GM12878 (cell line): ENCODE measurements at places on chromosomes 3 and 15.

- DNase-seq, result no peak
Observed at GRCh38 chr15:83848315-83849050, 194.6 kb downstream of the ADAMTSL3 start.

DNA sequence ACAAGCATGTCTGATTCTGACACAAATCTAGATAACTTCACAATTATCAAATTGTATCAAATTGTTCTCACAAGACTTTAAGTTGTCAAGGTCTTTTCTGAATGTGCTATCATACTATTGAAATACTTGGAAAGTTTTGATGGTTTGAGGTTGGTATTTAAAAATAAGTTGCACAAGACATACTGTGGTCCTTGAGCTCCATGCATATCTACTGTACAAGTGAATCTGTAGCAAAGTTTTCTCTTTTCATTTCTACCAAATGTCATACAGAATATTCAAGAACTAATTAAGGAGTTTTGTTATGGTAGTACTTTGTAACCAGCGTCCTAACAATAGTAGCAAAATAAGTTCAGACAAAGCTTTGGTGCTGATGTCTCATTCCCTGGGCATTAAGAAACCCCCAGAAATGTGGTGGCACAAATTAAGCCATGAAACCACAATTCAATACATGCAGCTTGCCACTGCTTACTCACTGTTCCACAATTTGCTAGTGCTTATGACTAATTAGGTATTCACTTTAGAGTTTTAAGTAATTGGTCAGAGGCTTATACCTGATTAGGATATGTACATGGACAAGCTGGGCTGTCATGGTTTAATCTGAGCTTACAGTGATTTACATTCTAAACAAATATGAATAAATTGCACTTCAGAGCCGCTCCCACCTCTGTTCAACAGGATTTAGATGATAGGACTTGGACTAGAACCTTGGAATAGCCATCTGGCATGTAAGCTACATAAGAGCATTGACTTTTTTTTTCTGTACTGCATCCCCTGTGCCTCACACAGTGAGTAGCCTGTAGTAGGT, 8.8 kb downstream of the TBC1D23 start:
- DNase-seq, result no peak

GRCh38 chr3:157865352-157866000, 240.7 kb downstream of the SHOX2 start:
- DNase-seq, result peak; percentile 1

GRCh38 chr15:99440551-99441443, 125.0 kb upstream of the MEF2A start:
- no peak for DNase-seq

DNA sequence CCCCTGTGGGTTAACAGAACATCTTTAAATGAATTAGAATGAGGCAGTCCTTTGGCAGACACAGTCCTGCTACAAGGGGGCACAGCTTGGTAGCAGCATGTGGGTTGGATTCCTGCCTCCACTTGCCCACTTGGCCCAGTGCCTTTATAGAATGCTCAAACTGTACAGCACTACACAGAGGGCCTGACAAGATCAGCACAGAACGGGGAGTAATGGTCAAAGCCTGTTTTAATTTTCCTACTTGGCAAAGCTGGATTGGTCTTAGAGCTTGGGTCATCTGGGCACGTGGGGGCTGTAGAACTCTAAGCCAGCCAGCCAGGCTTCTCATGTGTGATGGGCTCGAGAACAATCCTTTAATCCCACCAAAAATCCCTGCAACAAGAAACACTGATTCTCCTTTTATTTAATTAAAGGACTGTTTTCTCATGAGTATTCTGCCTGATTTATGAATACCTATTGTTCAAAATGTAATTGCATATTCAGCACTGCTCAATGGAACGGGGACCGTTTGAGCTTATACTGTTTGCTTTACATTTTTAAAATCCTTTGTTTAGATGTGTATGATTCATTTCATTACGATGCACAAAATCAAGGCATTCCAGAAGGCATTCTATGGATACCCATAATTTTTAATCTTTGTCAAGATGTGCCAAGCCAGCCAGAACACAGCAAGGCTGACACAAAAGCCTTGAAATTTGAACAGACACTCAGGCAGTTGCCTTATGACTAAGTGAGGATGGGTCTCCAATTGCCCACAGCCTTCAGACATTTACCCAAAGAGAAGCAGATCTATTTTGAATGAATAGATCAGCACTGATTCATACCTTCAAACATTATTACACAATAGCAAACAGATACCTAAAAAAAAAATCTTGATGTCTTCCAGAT, 249.3 kb upstream of the TGFBR2 start:
- no peak for DNase-seq

DNA sequence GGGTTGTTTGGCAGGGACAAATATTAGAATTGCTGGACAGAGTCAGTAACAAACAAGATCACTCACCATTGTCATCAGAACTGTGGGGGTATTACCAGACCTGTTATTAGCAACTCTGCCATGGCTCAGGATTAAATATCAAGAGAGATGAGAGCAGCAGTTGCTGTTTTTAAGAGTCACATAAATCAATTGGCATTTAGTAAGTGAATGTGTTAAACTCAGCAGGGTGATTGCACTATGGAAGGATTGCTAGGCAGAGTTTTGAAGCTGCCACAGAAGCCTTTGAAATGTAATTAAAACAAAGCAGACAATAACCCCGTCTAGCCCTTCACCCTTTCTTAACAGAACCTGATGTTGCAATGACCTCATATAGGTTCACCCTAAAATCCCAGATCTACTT, 238.8 kb downstream of the GAP43 start:
- no peak for DNase-seq

- no peak for DNase-seq
Observed at GRCh38 chr15:62248277-62248984, 83.3 kb upstream of the C2CD4B start.

- DNase-seq, result no peak
Observed at GRCh38 chr3:143280984-143281383, 161.4 kb downstream of the CHST2 start.

DNA sequence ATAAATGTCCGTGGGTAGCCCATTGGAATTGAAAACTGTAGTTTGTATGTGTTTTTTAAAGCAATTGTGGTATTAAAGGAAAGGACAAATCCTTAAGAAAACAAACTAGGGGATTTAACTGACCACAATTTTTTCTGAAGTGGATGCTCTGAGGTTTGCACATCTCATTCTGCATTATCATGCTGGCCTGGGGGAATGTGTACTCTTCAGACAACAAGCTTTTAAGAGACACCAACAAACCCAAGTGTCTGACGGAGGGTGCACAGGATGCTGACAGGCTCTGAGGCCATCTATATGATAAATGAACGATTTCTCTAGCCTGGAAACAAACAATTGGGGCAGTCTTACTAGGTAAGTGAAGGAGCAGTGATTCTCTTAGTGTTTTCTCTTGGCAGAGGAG, 9.1 kb downstream of the LINS1 start:
- DNase-seq, result no peak

- DNase-seq, result no peak
Observed at GRCh38 chr3:15653321-15653720, 51.8 kb downstream of the BTD start.

DNA sequence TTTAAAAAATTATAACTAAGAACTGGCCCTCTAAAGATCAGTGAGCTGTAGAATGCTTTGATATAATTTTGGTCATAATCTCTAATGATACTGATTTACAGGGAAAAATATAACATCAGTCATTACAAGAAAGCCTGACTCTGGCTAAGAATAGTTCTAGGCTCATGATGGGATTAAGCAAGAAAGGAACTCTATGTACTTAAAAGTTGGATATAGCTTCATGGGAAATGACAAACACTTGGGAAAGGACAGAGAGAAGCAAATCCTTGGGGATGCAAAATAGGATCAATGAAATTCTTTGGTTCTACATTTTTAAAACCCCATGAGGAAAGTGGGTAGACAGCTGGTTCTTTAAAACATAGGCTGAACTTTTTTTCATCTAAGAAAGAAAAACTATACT, 472.7 kb upstream of the NR2F2 start:
- no peak for DNase-seq

- no peak for DNase-seq
Observed at GRCh38 chr3:47283591-47284364, 1.0 kb downstream of the KLHL18 start.

- peak; percentile 37 for DNase-seq
Observed at GRCh38 chr3:116000311-116000710, 377.0 kb downstream of the GAP43 start.

- DNase-seq, result no peak
Observed at GRCh38 chr3:123373474-123373987, 75.4 kb downstream of the ADCY5 start.

- DNase-seq, result no peak
Observed at GRCh38 chr3:54870423-54870822, 57.4 kb downstream of the LRTM1 start.

GRCh38 chr3:193948459-193948858, 187.5 kb upstream of the HES1 start:
- no peak for DNase-seq

- DNase-seq, result peak; percentile 17
Observed at GRCh38 chr15:91302588-91303439, 202.8 kb downstream of the SV2B start.

- DNase-seq, result no peak
Observed at GRCh38 chr3:11774296-11774877, 72.3 kb downstream of the TAMM41 start.

- DNase-seq, result no peak
Observed at GRCh38 chr3:178487752-178488151, 48.5 kb upstream of the KCNMB2 start.

DNA sequence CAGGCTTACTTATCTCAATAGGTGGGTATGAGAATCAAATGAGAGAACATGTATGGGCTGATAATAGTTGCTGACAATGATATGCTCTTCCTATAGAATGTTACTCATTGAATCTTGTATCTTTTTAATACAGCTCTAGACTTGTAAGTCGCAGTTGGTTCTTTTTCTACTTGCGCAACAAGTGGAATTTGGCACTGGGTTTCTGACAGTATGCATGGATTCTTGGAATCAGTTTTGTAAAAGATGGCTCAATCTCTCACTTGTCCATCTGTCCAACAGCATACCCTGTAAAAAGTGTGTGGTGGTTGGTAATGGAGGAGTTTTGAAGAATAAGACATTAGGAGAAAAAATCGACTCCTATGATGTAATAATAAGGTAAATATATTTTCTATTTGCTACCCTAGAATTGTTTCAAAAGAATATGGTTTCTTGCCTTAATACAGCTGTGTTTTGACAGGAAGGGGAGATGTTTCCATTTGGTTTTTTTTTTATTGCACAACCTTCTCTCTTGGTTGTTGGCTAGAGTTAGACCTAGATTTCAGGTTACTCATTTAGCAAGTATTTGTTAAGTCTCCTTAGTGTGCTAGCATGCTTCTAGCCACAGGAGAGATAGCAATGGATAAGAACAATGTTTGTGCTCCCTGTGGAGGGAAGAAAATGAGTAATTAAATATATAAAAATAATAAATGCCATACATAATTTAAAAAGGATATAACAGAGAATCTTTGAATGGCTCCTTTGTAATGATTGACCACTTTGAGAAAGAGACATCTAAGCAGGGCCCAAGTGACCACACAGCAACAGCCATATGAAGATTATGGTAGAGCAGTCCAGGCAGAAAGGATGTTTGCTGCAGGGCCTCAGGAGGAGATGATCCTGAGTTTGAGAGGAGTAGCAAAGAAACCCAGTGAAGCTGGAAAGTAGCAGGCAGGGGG, 21.8 kb downstream of the ST3GAL6 start:
- no peak for DNase-seq

- no peak for DNase-seq
Observed at GRCh38 chr3:21524133-21524532, 226.9 kb downstream of the ZNF385D start.

- no peak for DNase-seq
Observed at GRCh38 chr15:55917881-55918296, 75.5 kb downstream of the NEDD4 start.

DNA sequence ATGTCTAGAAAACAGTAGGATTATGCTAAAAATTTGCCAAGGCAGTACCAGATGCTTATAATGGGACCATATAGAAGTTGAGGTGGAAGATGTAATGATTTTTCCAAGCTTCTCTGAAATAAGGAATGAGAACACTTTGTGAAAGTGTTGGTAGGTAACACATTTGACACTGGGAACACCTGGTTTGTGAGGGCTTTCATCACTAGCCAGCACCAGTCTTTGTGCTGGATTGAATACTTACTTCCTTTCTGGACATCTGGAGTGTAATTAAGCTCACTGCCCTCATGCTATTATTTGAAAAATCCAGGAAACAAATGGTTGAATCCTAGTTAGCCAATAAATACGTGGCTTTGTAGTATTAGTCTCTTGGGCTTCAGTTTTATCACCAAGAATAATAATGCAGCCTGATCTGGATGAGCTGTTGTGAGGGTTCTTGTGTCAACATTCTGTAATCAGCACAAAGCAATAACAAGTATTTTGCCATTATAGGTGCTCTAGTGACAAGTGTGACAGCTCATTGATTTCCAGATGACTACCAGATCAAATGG, 12.9 kb downstream of the CCDC80 start:
- no peak for DNase-seq

- no peak for DNase-seq
Observed at GRCh38 chr3:44355362-44356033, 16.9 kb downstream of the TCAIM start.

GRCh38 chr3:42755681-42756578, 17.1 kb downstream of the CCDC13 start:
- no peak for DNase-seq

DNA sequence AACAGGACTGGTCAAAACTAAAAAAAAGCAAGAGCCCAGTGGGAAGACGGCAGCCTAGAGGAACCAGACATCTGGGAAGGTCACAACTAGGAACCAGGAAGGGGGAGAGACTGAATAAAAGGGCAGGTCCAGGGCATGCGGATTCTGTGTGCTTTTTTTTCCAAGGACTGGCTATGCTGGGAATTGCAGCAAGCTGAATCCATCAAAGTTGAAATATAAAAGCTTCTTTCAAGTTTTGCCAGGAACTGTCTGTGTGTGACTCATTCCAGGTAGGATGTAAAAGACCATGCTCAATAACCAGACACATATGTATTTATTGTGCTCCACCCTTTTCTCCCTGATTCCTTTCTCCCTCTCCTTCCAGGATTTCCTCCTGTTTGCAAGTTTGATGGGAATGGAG, 47.9 kb upstream of the CCDC80 start:
- no peak for DNase-seq

DNA sequence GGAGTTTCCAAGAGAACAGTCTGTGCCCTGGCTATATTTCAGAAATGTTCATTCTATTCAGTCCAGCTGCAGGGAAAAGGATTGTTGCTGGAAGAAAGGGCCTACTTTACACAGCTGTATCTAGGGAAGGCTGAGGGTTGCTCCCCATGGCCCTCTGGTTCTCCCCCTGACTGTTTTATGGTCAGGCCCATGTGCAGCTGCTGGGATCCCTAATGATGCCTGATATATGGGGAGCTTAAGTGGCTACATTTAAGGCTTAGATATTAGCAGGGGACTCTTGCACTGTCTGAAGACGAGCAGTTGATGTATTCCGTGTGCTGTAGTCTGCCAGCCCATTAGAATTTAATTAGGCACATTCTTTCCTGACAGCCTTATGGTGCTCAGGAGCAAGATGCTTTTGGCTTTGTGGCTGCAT, 72.0 kb downstream of the FAM43A start:
- DNase-seq, result no peak

- DNase-seq, result no peak
Observed at GRCh38 chr3:54353946-54354345, 231.6 kb downstream of the CACNA2D3 start.
